ENCODE measurements at places on chromosomes 13 and 19. TPM values are rescaled to one million over a fixed set of nuclear protein-coding genes. Genes with fewer than 3 reads are reported as not detected.

The NKPD1 gene
- 0.10 TPM for total RNA-seq

The ELSPBP1 gene
- total RNA-seq = not detected

The ZNF99 gene
- not detected for total RNA-seq

The ZNF888 gene
- 0.73 TPM for total RNA-seq

The PLVAP gene
- 0.43 TPM for total RNA-seq

The KLF5 gene
- total RNA-seq = 73.9 TPM

The RNF17 gene
- not detected for total RNA-seq

The DIRAS1 gene
- 4.2 TPM for total RNA-seq

The NKG7 gene
- total RNA-seq = not detected

- no peak for DNase-seq
Measured at GRCh38 chr13:46479283-46479682, 73.7 kb upstream of the LRCH1 start.

GRCh38 chr13:97136418-97136817, 85.7 kb upstream of the MBNL2 start:
- DNase-seq = no peak

DNA sequence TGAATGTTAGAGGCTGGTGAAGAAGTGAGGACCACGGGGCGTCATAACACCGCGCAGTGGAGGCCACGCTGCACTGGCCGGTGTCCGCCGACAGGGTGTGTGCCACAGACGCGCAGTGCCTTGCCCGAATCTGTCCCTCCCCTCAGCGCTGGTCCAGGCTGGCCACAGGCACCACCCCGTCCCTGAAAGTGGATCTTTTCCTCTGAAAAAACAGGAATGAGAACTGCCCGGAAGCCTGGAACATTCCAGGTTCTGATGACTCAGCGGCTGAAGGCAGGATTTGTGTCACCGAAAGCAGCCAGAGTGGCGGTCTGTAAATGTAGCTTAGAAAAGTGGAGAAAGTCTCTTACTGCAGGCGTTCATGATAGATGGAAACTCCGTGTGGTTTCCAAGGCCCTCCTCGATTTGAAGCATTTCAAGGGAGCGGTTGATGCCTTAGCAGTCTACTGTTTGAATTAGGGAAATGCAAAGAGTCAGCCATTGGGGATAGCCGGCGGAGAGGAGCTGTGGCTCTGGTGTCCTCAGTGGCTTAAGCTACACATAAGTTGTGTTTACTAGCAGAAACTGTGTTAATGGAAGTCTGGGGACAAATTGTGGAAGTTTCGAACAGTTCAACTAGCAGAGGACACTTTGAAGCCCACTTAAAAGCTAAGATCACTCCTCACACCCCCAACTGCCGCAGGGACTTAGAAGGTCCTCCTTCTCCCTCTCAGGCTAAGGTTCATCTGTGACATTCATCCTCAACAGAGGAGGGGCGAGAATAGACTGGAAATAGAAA, 70.8 kb downstream of the NUFIP1 start:
- DNase-seq = peak; percentile 95

GRCh38 chr13:28684257-28684656, 25.3 kb downstream of the POMP start:
- DNase-seq = no peak

GRCh38 chr19:7970716-7971448, 27.4 kb upstream of the TIMM44 start:
- DNase-seq = peak; percentile 50

- no peak for DNase-seq
Measured at GRCh38 chr13:73800011-73800410, 334.2 kb downstream of the KLF12 start.

GRCh38 chr19:47122359-47123335, 8.0 kb upstream of the SAE1 start:
- DNase-seq = peak; percentile 54

DNA sequence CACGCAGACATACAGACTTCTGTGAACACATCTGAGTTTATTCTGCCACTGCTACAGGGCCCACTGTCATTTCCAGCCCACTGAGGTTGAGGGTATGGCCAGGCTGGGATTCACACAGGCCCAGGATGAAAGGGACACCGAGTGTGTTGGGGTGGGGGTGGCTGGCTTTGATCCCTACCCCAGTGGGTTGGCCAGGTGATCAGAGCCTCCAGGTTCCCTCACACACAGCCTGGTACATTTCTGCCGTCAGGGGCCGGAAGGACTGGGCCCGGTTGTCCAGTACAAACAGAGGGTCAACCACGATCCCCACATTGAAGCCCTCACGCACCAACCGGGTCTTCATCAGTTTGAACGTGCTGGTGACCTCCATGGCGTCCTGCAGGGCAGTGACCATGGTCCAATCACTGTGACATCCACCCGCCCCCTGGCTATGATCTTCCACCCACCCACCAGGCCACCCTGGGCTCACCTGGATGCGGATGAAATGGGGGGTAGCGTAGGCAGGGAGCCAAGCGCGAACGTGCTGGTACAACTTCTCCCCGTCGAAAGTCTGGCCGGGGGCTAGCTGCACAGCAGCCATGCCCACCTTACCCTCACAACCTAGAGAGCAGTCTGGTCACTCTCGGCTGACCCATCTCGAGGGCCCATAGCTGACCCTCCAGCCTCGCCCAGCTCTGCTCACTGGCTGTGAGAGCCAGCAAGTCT, 13.3 kb downstream of the SLC27A5 start:
- DNase-seq = no peak

GRCh38 chr13:99972190-99972731, 694 bp upstream of the ZIC5 start:
- no peak for DNase-seq

GRCh38 chr19:51100601-51101000, 7.6 kb downstream of the CTU1 start:
- DNase-seq = no peak

- DNase-seq = no peak
Measured at GRCh38 chr13:21071015-21071414, 9.6 kb upstream of the LATS2 start.

DNA sequence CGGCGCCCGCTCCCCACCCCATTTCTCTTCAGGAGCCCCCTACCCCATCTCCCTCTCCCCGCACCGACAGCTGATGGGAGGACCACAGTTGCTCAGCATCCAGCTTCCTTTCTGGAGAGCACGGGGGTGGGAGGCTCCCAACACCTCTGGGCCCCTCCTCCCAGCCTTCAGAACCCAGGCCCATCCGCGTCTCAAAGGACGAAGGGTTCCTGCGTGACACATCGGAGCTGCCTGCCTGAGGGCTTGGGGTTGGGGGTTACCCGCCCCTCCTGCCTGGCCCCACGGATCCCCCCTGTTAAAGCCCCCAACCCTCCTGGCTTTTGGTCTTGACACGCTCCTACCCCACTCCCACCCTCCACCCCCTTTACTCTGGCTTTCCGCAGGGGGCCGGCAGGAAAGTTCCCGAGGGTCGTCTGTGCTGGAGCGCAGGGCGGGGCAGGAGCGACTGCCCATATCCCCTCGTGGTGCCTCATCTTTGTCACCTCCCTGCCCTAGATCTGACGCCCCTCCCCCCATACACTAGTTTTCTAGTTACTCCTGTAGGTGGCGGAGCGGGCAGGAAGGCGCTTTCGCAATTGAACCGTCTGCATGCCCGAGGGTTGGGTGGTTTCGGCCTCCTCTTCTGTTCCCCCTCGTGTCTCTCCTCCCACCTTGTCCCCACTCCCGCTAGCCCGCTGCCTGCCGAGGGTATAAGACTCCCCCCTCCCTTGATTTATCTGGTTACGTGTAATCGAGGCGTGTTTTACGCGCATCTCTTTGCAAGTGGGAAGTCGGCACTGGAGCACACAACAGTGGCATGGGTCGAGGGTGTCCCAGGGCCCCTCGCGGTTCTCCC, 924 bp downstream of the TRAPPC5 start:
- peak; percentile 70 for DNase-seq

DNA sequence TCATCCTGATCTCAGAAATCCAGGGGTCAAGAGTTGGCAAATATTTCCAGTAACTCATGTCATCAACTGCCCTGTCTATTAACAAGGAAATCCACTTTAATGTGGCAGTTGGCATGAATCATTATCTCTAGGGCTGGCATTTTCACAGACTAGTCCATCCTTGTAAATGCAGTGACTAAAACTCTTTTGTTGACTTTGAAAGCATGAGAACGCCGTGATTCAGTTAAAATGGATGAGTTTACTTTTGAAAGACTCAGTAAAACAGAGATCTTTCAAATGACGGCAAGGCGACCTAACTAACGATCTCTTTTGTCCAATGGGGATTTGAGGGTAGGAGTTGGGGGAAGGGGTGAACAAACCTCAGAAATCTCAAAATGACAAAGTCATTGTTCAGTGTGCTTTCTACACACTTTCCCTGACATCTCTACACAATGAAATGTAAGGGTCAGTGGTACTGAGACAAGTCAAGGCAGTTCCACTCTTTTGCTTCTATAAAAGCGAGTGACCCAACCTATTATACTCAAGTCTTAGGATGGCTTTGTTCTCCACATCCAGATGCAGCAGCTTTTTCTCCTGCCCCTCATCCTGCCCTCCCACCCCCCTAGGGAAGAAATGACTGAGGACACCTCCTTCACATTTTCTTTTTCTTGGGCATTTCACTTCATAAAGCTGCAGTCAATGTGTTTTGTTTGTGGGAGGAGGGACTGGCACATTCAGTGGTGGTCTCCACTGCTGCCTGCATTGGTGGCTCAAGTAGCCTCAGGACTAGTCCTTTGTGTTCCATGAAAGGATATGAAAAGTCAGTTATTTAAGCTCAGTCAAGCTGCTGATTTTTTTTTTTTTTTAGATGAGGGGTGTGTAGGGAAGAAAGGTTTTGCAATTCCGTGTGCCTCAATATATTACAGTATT, 200.5 kb downstream of the ABCC4 start:
- peak; percentile 49 for DNase-seq

DNA sequence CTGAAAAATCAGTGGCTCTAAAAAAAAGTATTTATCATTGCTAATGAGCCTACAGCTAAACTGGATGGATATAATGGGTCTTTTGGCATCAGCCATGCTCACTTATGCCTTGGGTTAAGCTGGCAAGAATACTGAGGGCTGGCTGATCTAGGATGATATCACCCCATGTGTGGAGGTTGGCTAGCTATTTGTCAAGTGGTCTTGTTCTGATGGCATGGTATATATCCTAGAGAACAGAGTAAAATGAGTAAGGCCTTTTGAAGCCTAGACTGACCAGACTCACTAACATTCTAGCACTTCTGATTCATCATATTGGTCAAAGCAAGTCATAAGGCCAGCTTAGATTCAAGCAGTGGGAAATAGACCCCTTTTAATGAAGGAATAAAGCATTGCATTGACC, 383.0 kb downstream of the SLITRK1 start:
- DNase-seq = no peak

GRCh38 chr13:90979059-90979458, 368.4 kb upstream of the MIR17HG start:
- DNase-seq = no peak

DNA sequence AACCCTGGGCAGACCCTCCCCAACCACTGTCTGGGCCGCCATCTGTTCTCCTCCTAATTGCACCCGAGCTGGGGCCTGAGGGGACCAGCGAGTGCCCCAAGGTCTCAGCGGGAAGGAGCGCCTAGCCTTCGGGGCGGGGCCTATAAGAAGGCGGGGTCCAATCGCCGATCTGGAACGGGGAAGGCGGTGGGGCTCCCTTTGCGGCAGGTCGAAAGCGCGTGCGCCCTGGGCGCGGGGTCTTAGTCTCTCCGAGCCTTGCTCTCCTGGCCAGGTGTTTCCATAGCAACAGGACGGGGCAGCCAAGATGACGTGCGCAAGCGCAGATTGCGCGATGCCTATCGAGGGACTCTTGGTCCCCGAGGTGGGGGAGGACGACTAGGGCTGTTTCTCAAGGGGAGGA, 2.8 kb downstream of the MAST1 start:
- no peak for DNase-seq

DNA sequence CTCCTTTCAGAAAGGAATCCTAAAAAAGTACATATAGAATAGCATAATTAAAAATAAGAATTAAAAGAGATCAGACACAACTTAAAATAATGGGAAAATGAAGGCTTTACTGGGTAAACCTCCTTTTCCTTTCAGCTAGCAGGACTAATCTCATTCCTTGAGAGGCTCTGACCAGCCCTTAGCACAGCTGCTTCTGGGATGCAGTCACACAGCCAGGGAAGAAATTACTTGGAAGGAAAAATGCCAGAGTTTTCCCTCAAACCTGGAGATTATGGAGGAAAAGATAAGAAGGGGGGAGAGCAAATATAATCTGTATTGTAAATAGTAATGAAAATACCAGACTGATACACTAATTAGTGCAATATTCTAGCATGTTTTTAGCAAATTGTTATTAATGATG, 91.8 kb downstream of the LRCH1 start:
- no peak for DNase-seq

DNA sequence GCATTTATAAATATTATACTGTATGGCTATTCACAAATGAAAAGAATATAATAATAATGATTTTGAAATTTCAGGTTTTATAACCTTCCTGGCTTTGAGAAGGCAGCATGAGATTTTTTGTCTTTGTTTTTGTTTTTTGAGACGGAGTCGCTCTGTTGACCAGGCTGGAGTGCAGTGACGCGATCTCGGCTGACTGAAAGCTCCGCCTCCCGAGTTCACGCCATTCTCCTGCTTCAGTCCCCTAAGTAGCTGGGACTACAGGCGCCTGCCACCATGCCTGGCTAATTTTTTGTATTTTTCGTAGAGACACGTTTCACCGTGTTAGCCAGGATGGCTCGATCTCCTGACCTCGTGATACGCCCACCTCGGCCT, 64.1 kb downstream of the ZNF429 start:
- DNase-seq = no peak

DNA sequence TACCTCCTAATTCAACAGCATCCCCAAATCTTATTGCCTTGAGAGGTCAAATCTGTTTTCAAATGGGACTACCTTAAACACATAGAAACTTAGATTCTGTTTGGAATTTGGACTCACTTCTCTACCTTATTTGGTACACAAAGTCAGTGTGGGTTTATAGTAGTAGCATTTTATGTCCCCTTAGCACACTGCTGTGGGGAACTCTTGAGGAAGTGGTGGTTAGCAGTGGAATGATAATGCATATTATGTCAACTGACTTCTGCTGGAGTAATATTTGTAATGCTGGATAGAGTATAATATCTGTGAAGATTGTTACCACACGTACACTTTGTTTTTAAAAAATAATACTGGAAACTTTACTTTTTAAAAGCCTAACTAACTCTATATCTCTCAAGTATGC, 386.3 kb downstream of the NDFIP2 start:
- no peak for DNase-seq

GRCh38 chr13:29452773-29453616, 142.5 kb downstream of the SLC7A1 start:
- DNase-seq = no peak

GRCh38 chr13:69912630-69913029, 195.0 kb upstream of the ATXN8OS start:
- DNase-seq = no peak

DNA sequence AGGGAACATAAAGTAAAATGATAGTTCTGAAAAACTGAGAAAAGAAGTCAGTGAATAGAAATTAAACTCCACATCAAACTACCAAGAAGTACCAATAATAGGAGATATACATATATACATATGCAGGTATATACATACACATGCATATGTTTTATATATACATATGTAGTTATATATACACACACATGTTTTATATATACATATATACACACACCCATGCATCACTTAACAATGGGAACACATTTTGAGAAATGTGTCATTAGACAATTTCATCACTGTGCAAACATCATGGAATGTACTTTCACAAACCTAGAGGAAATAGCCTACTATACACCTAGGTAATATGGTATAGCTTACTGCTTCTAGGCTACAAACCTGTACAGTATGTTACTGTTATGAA, 626.8 kb upstream of the PCDH9 start:
- no peak for DNase-seq

Measured in myocyte (in vitro differentiated cells).